ENCODE measurements at places on chromosomes 2 and 18. TPM values are rescaled to one million over a fixed set of nuclear protein-coding genes. Genes with fewer than 3 reads are reported as not detected.

Gene NR4A2
- 7.5 TPM for total RNA-seq

Gene CHRNA1
- not detected for total RNA-seq

Gene SERPINB13
- total RNA-seq, result not detected

Gene SPEG
- 0.42 TPM for total RNA-seq

Gene SCTR
- not detected for total RNA-seq

Gene REG1B
- not detected for total RNA-seq

Gene TMEM237
- 2.8 TPM for total RNA-seq

Gene MDH1
- total RNA-seq, result 120 TPM

Gene COL3A1
- total RNA-seq, result not detected

Gene DNAJB2
- total RNA-seq, result 71.1 TPM

Gene SETBP1
- 72.8 TPM for total RNA-seq

Gene GPN1
- 39.3 TPM for total RNA-seq

Gene TMEM169
- 0.40 TPM for total RNA-seq

Gene AQP12A
- not detected for total RNA-seq

Gene VIL1
- total RNA-seq, result 0.07 TPM

Gene FOXI3
- not detected for total RNA-seq

Gene RUFY4
- 0.53 TPM for total RNA-seq

Gene EGR4
- not detected for total RNA-seq

All from activated B cell treated with CpG ODN at 0.5 μM for 24 hours (primary cell).